ENCODE measurements at places on chromosomes 12 and 14.

DNA sequence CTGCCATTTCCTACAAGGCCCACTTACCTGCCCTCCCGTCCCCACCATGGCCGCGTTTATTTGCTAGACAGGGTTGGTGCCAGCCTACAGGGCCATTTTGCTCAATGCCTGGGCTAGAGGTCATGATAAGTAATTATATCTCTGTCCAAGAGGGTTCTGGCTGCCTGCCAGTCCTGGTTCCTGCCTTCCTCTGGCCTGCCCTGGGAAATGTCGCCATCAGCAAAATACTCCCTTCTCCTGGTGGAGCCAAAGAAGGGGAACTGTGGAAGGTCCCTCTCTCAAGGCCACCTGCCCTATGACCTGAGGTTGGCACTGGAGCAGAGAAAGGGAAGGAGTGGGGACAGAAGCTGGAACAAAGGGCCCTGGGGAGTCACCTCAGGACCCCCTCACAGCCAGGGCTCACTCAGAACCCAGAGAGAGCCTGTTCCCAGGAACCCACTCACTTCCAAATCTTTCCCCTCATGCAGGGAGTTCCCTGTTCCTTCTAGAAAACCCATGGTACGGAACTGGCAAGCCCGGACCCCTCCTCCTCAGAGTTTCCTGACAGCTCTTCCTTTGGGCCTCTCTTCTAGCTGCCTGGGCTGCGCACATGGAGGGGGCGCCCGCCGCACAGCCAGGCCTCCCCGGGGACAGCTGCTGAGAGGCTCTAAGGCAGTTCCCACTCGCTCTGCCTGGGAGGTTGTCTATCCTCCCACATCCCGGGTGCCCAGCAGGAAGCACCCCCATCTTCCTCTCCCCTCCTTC lies 280.5 kb downstream of the DPF3 start:
- no peak for DNase-seq

DNA sequence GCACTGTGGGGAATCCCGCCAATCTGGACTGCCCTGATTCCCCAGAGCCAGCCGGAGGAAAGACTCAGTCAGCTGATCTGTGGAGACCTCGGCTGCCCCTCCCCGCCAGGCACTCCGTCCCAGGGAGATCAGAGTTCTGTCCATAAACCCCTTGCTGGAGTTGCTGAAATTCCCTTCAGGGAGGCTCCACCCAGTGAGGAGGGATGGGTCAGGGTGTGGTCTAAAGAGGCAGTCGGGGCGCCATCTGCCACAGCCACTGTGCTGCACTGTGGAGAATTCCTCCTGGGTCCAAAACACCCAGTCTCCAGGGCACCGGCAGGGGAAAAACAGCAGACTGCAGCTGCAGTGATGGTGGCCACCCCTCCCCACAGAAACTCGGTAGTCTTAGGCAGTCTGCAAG lies 1922.3 kb upstream of the FLRT2 start:
- DNase-seq: no peak

DNA sequence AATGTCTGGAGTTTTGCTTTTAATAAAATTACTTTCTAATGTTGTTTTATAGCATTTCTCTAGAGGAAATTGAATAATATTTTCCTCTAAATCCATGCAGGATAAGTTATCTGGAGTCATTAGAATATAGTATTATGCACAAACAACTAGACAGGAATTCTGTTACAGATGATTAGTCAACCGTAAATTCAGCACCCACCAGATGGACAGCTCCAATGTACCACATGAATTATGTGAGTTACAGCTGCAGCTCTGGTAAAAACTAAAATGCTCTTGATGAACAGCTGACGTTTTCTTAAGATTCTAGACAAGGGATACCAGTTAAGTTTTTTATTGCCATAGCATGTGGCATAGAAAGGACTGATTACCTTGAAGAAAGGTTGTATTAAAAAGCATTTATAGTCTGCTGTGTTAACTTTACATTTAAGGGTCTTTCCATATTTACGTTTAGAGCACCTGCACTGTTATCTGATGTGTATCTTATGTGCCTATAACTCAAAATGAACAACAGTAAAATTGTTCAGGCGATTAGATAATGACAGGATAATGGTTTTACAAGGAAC lies 321.4 kb upstream of the LRFN5 start:
- DNase-seq: no peak

GRCh38 chr14:67413806-67414769 lies 2.1 kb upstream of the PLEK2 start:
- peak; percentile 23 for DNase-seq

GRCh38 chr12:105449431-105449830 lies 118.9 kb downstream of the C12orf75 start:
- no peak for DNase-seq

DNA sequence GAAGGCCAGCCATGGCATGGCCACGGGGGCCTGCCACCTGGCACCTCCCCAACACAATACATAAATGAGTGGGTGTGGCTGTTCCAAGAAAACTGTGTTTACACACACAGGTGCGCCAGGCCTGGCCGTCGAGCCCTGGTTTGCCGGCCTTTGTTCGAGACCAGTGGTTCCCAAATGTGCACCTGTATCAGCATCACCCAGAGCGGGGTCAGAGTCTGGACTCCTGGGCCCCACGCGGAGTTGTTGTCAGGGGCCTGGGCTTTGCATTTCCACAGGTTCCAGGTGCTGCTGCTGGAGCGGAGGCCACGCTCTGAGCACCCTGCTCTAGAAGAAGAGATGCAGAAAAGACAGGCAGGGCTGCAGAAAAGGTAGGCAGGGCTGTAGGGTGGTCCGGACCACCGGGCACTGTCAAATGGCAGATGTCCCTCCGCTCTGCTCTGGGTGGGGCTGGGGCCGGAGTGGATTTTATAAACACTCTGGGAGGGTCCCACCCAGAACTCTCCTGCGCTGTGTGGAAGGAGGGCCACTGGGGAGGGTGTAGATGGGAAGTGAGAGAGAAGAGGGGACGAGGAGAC lies 4.2 kb upstream of the ASPG start:
- no peak for DNase-seq

GRCh38 chr12:81962126-81962856 lies 203.1 kb upstream of the PPFIA2 start:
- no peak for DNase-seq

GRCh38 chr14:20456971-20457370 lies 1.9 kb downstream of the APEX1 start:
- DNase-seq: no peak

GRCh38 chr14:72583316-72584272 lies 310.3 kb downstream of the DPF3 start:
- DNase-seq: no peak

DNA sequence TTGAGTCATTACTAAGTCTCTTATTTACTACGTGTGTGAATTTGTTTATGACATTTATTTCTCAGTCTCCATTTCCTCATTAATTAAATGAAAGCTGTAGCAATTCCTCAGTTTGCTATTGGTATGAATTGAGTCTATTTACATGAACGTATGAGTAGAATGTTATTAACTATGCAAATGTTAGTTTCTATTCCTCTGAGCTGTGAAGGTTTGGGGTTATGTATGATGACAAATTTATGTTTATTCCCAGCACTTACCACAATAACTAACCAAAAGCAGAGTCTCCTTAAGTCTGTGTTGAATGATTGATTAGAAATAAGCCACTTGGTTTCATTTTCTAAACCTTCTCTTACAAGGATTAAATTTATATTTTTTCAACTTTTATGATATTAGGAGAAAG lies 1340.9 kb downstream of the FSCB start:
- no peak for DNase-seq

DNA sequence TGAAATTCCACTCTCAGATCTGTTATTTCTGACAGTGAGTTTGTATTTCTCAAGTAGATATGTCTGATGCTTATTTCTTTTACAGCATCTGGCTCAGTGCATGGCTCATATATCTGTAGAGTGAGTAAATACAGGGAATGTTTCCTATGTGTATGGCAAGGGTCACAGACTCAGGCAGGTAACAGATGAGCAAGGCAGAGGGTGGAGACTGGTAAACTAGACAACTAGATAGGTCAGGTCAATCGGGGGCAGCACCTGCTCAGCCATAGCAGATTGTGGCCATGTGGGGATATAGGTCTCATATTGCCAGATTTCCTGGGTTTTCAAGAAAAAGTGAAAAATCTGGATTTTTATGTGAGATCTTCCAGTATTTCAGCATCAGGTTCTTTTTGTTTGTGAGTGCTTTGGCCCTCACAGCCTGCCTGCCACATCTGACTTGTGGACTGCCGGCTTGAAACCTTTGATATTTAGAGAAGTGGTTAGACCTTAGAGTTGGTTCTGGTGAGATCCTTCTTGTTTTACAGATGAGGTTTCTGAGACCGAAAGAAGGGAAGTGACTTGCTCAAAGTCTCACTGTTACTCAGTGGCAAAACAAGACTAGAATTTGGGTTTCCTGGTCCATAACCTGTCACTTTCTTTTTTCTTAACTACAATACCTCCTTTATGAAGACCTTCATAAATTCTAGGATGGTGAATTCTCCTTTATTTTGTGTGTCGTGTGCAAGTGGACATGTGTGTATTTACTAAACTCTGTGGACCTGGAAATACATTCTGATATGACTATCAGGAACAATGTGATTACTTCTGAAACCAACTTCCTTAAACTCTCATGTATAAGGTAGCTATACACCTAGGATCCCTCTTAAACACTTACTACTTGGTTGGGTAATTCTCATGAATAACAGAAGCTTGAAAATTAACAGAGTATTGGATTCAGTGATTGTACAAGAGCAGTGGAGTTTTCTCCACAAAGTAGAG lies 34.4 kb downstream of the PROX2 start:
- no peak for DNase-seq

DNA sequence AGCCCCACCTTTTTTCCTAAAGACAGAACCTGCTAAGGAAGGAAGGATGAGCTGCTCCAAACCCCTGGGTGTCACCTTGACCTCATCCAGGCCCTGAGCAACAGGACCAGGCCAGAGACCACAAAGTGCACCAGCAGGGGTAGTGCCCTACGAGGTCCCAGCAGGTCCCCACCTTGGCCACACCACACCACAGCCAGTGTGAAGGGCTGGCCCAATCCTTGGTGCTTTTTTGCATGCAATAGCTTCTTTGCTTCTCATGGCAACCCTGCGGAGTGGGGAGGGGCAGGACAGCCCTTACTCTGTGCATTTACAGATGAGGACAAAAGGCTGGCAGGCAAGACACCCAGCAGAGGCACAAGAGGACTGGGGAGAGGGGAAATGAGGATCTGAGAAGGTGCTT lies 352.6 kb downstream of the BCL11B start:
- DNase-seq: no peak

- DNase-seq: no peak
Observed at GRCh38 chr12:12017135-12017581, 53.6 kb upstream of the BCL2L14 start.

- no peak for DNase-seq
Observed at GRCh38 chr14:89370381-89370780, 46.7 kb downstream of the FOXN3 start.

DNA sequence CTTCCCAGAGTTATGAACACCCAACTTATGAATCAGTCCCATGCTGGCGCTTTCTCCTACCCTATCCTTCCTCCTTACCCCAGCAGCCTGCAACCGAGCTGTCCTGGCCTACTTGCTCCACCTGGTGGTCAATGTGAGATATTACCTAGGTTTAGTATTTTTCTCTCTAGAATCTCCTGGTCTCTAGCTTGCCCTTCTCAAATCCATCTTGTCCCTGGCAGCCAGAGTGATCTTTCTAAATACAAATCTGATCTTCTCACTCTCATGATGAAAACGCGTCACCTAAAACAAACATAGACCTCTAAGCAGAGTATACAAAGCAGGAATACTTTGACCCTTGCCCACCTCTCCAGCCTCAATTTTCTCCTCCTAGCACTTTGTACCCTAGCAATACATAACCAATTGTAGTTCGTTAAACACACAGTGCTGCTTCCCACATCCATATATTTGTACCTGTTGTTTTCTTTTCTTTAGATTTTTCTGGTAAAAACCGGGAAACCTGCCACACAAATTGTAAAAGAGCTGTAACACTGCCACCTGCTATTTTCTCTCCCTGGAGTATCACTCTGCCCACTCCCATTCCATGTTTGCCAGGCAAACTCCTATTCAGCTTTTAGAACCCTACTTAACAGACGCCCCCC lies 20.0 kb upstream of the TCP11L2 start:
- peak; percentile 33 for DNase-seq

DNA sequence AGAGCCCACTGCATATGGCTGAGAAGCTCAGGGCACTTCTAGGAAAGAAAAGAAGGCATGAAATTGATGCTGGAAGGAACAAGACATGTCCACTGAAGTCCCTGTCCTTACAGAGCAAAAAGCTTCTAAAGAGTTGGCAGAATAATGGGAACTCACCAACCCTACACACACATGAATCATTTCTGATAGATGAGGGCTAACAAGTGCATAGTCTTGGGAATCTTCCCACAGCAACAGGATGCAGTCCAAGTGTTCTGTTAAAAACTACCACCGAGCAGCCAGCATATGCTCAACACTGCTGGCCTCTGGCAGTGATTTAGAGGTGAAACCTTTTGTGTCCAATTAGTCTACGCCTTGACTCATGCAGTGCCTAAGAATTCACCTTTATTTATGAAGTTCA lies 44.8 kb downstream of the RHOJ start:
- no peak for DNase-seq

DNA sequence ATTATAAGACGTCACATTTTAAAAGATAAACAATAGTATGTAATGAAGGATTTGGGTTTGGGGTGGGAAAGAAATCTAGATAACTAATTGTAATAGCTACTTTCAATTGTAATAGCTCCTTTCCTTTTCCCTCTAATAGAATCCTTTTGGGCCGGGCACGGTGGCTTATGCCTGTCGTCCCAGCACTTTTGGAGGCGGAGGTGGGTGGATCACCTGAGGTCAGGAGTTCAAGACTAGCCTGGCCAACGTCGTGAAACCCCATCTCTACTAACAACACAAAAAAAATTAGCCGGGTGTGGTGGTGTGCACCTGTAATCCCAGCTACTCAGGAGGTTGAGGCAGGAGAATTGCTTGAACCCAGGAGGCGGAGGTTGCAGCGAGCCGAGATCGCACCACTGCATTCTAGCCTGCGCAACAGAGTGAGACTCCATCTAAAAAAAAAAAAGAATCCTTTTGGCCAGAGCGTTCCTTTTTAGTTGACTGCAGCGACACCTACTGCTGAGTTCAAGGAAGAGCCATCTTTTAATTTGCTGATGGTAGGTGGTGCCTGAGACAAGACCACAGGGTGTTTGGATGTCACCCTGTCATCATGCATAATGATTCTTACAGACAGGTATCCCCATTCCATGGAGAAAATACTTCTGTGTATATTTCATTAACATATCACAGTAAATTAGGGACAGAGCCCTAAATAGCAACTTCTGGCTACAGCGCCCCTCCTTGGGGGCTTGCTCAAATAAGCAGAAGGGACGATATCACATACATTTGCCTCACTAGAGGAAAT lies 79.5 kb downstream of the ARMH4 start:
- DNase-seq: peak; percentile 32

DNA sequence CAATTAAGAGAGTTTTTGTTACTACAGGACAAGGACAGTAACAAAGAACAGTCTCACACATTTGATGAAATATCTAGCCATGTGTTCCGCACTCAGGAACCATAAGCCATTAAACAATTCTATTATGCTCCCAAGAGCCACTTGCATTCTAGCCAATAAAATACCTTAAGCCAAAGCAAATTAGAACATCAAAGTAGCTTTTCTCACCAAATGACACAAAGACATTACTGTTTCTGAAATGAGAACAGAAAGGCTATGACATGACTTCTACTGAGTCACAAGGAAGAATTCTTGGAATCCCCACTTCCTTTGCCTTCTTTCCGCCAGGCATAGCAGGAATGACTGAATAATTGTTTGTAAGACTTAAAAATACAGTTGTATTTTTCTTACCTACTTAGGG lies 445.8 kb downstream of the ATP23 start:
- no peak for DNase-seq
